ENCODE measurements at places on chromosomes 7 and 10. TPM values are rescaled to one million over a fixed set of nuclear protein-coding genes. Genes with fewer than 3 reads are reported as not detected.

Gene ARHGAP22
- 1.0 TPM for total RNA-seq

Gene CHN2
- 9.7 TPM for total RNA-seq

Gene CFTR
- 267 TPM for total RNA-seq

Gene CYP3A4
- not detected for total RNA-seq

Gene ZNF394
- total RNA-seq: 19.2 TPM

DNA sequence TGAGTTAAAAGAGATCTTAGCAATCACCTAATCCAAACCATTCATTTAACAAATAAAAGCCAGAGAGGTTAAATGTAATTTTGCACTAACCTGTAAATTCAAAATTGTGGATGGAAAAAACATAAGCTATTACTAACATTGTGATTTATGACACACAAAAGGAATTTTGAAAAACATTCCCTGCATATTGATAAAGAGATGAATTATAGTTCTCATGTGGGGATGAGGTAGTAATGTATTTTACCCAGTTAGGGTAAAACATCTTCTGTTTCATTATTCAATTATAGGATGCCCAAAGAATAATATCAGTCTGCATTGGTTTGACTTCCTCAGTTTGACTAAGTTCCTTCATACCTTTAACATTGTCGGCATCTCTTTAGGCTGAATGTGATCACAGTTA is 561.3 kb downstream of the PHTF2 start:
- H3K27ac ChIP-seq: no peak overlapping the region
- H3K4me3 ChIP-seq: no peak overlapping the region
- H3K27me3 ChIP-seq: no peaks in the 10 kb centered on the region
- H3K36me3 ChIP-seq: no peaks in the 10 kb centered on the region
- no peak for DNase-seq

- H3K4me1 ChIP-seq: no peaks in the 10 kb centered on the region
- no peaks in the 10 kb centered on the region for H3K36me3 ChIP-seq
- DNase-seq: no peak
- no peak overlapping the region for H3K27ac ChIP-seq
- H3K4me3 ChIP-seq: no peak overlapping the region
Observed at GRCh38 chr7:128112781-128113221, 81.6 kb upstream of the LRRC4 start.

- no peaks in the 10 kb centered on the region for H3K27me3 ChIP-seq
- no peak overlapping the region for H3K27ac ChIP-seq
- no peak for DNase-seq
- H3K36me3 ChIP-seq: no peaks in the 10 kb centered on the region
- H3K4me1 ChIP-seq: no peaks in the 10 kb centered on the region
- H3K4me3 ChIP-seq: no peak overlapping the region
Observed at GRCh38 chr7:28725045-28725642, 233.0 kb downstream of the TRIL start.

GRCh38 chr7:29040579-29040925 is 82.4 kb upstream of the TRIL start:
- no peak for DNase-seq
- no peak overlapping the region for H3K4me3 ChIP-seq
- no peak overlapping the region for H3K27ac ChIP-seq
- peaks cover 32% of the 10 kb centered on the region for H3K4me1 ChIP-seq
- no peaks in the 10 kb centered on the region for H3K27me3 ChIP-seq
- no peaks in the 10 kb centered on the region for H3K36me3 ChIP-seq

- H3K27ac ChIP-seq: no peak overlapping the region
- no peaks in the 10 kb centered on the region for H3K27me3 ChIP-seq
- H3K4me3 ChIP-seq: no peak overlapping the region
- peaks cover 11% of the 10 kb centered on the region for H3K4me1 ChIP-seq
- DNase-seq: no peak
- no peaks in the 10 kb centered on the region for H3K36me3 ChIP-seq
Observed at GRCh38 chr7:27991006-27991528, 189.5 kb downstream of the JAZF1 start.

DNA sequence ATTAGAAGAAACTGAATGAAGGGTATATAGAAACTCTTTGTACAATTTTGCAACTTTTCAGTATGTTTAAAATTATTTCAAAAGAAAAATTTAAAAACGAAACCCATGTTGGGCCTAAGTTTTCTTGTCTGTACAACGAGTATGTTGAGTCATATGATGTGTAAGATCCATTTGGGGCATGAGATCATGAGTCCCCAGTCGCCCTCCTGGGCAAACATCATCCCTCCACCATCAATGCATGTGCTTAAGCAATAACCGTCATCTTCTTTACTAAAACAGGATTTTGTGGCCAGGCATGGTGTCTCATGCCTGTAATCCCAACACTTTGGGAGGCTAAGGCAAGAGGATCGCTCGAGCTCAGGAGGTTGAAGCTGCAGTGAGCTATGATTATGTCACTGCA is 54.2 kb upstream of the CDCA7L start:
- no peaks in the 10 kb centered on the region for H3K36me3 ChIP-seq
- peaks cover 8% of the 10 kb centered on the region for H3K4me1 ChIP-seq
- no peak overlapping the region for H3K27ac ChIP-seq
- no peak overlapping the region for H3K4me3 ChIP-seq
- H3K27me3 ChIP-seq: peaks cover 17% of the 10 kb centered on the region

- DNase-seq: no peak
- no peak overlapping the region for H3K4me3 ChIP-seq
- no peaks in the 10 kb centered on the region for H3K36me3 ChIP-seq
- no peaks in the 10 kb centered on the region for H3K27me3 ChIP-seq
Observed at GRCh38 chr7:28230261-28230660, 49.7 kb upstream of the JAZF1 start.

DNA sequence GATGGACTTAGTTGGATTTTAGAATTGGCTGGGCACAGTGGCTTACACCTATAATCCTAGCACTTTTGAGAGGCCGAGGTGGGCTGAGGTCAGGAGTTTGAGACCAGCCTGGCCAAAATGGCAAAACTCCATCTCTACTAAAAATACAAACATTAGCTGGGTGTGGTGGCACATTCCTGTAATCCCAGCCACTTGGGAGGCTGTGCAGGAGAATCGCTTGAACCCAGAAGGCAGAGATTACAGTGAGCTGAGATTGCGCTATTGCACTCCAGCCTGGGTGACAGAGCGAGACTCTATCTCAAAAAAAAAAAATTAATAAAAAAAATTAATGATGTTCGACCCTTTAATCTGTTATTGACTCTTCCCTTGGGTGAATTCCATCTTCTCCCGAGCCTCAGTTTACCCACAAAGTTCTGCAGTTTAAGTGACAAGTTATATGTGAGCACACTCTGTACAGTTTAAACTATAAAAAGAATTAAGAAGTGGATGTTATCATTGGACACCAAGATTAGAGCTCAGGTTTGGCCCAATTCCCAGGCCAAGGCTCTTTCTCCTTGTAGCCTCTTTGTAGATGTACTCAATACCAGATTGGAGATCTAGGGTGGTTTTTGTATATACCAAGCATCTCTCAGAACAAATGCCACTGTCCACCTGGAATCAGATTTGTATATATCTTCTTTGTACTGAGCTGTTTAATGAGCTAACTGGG is 15.0 kb downstream of the KAT6B start:
- H3K27ac ChIP-seq: no peak overlapping the region
- H3K4me1 ChIP-seq: peaks cover 8% of the 10 kb centered on the region
- DNase-seq: no peak
- no peak overlapping the region for H3K4me3 ChIP-seq

DNA sequence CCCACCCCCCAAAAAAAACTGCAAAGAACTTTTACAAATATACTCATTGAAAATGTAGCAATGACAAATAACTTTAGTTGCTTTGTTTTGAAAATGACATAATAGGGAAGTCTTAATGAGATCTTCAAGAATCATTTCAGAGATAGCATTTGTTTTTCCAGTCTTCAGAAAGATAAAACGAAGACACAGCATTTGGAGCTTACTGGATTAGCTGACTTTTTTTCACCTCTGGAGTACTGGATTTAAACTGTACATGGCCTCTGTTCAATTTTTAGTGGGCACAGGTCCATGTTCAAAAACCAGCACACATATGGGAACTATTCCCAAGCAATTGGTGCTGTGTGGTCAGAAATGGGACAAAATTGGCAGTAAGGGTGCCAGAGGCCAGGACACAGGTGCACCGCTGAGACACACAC is 3.9 kb downstream of the RAB11FIP2 start:
- H3K4me1 ChIP-seq: peaks cover 8% of the 10 kb centered on the region
- H3K27me3 ChIP-seq: no peaks in the 10 kb centered on the region
- no peak overlapping the region for H3K4me3 ChIP-seq
- peaks cover 22% of the 10 kb centered on the region for H3K36me3 ChIP-seq

DNA sequence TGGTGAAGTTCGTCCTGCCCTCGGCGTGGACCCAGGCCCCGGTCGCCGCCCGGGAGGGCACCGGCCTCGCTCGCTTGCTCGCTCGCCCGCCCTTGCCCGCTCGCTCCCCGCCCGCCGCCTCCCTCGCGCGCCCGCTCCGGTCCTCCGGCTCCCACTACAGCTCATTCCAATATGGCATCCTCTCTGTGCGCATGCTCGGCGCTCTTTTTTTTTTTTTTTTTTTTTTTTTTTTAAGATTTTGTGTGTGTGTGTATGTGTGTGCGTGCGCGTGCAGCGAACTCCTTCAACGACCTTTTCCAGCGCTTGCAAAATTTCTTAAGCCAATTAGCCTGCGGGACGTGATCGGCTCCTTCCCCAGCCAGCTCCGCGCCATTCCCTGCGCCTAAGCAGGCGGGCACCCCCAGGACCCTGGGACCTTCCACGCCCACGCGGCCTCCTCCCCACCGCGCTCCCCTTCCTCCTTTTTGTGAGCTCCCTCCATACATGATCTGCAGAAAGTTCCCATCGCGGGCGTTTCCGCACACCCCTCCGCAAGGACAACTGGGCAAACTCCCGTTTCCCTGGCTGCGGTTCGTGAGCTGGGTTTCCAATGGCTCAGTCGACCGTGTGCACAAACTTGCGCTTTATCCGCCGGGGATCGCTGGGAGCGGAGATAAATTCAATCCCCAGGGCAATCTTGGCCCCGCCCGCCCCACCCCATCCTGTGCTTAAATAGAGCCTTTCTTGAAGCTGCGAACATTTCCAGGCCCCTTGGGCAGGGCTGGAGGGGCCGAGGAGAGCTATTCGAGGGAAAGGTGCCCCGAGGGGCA is at the start of gene SFMBT2:
Gene SFMBT2, minus strand, starts transcription at position 173 of the 809 bp plus-strand sequence. CDS start 29,136 bp downstream, outside the sequence.
- peaks cover 17% of the 10 kb centered on the region for H3K4me1 ChIP-seq
- H3K27ac ChIP-seq: no peak within 1 kb of the TSS
- DNase-seq: peak; percentile 44
- peak within 1 kb of the TSS; percentile 75 for H3K4me3 ChIP-seq
- peaks cover 47% of the 10 kb centered on the region for H3K27me3 ChIP-seq

- no peaks in the 10 kb centered on the region for H3K36me3 ChIP-seq
- no peak overlapping the region for H3K4me3 ChIP-seq
- H3K27ac ChIP-seq: no peak overlapping the region
Observed at GRCh38 chr10:123761038-123761428, 94.9 kb downstream of the GPR26 start.

DNA sequence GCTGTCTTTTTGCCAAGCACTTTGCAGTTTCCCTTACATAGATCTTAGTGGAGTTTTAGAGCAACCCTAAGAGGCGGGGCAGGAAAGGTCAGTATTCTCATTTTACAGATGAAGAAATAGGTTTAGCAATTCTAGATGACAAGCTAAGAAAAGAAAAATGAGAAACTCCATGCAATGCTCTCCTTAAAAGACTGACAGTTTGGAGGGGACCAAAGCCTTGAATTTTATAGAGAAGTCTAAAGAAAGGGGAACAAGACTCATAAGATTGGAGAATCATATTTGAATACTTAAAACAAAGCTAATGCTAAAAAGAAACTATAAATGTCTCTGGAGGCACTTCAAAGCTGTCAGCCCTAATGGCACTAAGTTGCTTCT is 19.6 kb downstream of the CEP55 start:
- no peaks in the 10 kb centered on the region for H3K4me1 ChIP-seq
- H3K36me3 ChIP-seq: peaks cover 32% of the 10 kb centered on the region
- no peak overlapping the region for H3K27ac ChIP-seq
- DNase-seq: no peak
- H3K4me3 ChIP-seq: no peak overlapping the region
- no peaks in the 10 kb centered on the region for H3K27me3 ChIP-seq
